Uterus (tissue), 4 donors: ENCODE measurements at places on chromosomes 1 and 21. TPM values are rescaled to one million over a fixed set of nuclear protein-coding genes. Genes with fewer than 3 reads are reported as not detected.
A peak's percentile ranks its signal among the peaks of the same experiment; 100 is the strongest.

DNA sequence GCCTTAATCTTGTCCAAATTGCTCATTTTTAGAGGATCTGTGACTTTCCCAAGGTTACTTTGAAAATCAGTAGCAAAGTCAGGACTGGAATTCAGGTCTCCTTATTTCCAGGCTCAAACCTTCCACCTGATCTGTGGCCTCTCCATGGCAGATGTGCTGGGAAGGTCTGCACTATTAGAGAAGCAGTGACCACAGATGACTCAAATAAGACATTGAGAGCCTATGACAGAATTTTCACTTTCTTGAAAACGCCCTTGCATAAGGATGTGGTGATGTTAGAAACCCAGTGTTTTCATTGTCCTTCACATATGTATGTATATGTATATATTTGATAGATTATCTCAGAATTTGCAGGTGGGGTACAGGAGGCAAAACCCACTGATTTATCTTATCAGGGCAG, 45.3 kb downstream of the TTC39A start:
- H3K27ac ChIP-seq: no peak overlapping the region
- DNase-seq: no peak
- no peaks in the 10 kb centered on the region for H3K36me3 ChIP-seq

The ADAMTS4 gene
- total RNA-seq: 10.0 TPM

The RCSD1 gene
- 1.8 TPM for total RNA-seq

The LAMC2 gene
- 17.4 TPM for total RNA-seq

- H3K4me3 ChIP-seq: no peak overlapping the region
- no peaks in the 10 kb centered on the region for H3K4me1 ChIP-seq
- H3K36me3 ChIP-seq: no peaks in the 10 kb centered on the region
- no peaks in the 10 kb centered on the region for H3K27me3 ChIP-seq
Observed at GRCh38 chr21:17979763-17980162, 160.6 kb upstream of the C21orf91 start.

The H3-3A gene
- 572 TPM for total RNA-seq

The BRDT gene
- not detected for total RNA-seq

The PDXK gene
- total RNA-seq: 21.0 TPM

The TSTD1 gene
- total RNA-seq: 20.3 TPM

GRCh38 chr1:46284597-46285564, 18.5 kb downstream of the LRRC41 start:
- H3K36me3 ChIP-seq: no peaks in the 10 kb centered on the region
- no peak for DNase-seq
- H3K4me3 ChIP-seq: no peak overlapping the region
- H3K27ac ChIP-seq: no peak overlapping the region
- H3K4me1 ChIP-seq: no peaks in the 10 kb centered on the region

DNA sequence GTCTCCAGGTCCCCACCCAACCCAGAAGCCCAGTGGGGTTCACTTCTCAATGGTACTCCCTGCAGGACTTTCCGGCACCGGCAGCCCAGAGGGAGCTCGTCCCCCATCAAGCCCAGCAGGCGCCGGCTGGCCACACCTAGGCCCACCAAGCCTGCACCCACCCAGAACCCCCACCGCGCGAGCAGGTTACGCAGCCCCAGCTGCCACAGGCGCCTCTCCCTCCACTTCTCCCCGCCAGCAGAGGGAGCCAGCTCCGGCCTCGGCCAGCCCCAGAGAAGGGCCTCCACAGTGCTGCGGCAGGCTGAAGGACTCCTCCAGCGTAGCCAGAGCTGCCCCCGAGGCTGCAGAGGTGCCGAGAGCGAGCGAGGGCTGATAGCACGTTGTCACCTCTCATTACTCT, 722.3 kb downstream of the PLA2G4A start:
- no peak overlapping the region for H3K27ac ChIP-seq
- no peak for DNase-seq
- H3K27me3 ChIP-seq: no peaks in the 10 kb centered on the region
- H3K4me1 ChIP-seq: no peaks in the 10 kb centered on the region
- H3K36me3 ChIP-seq: no peaks in the 10 kb centered on the region

GRCh38 chr1:220908757-220909156, 29.5 kb downstream of the HLX start:
- no peaks in the 10 kb centered on the region for H3K4me1 ChIP-seq
- no peaks in the 10 kb centered on the region for H3K36me3 ChIP-seq
- DNase-seq: no peak
- no peak overlapping the region for H3K27ac ChIP-seq
- no peak overlapping the region for H3K4me3 ChIP-seq
- no peaks in the 10 kb centered on the region for H3K27me3 ChIP-seq

The C8A gene
- not detected for total RNA-seq

The AQP10 gene
- not detected for total RNA-seq

GRCh38 chr1:174005032-174005431, 17.1 kb downstream of the RC3H1 start:
- DNase-seq: no peak
- H3K4me1 ChIP-seq: peaks cover 7% of the 10 kb centered on the region
- no peaks in the 10 kb centered on the region for H3K36me3 ChIP-seq
- no peak overlapping the region for H3K4me3 ChIP-seq
- no peaks in the 10 kb centered on the region for H3K27me3 ChIP-seq

GRCh38 chr1:211621447-211622198, 42.7 kb upstream of the SLC30A1 start:
- no peak overlapping the region for H3K27ac ChIP-seq
- DNase-seq: no peak
- no peaks in the 10 kb centered on the region for H3K36me3 ChIP-seq
- no peak overlapping the region for H3K4me3 ChIP-seq
- no peaks in the 10 kb centered on the region for H3K4me1 ChIP-seq

The SOAT1 gene
- 34.6 TPM for total RNA-seq

The RHOU gene
- 41.2 TPM for total RNA-seq

DNA sequence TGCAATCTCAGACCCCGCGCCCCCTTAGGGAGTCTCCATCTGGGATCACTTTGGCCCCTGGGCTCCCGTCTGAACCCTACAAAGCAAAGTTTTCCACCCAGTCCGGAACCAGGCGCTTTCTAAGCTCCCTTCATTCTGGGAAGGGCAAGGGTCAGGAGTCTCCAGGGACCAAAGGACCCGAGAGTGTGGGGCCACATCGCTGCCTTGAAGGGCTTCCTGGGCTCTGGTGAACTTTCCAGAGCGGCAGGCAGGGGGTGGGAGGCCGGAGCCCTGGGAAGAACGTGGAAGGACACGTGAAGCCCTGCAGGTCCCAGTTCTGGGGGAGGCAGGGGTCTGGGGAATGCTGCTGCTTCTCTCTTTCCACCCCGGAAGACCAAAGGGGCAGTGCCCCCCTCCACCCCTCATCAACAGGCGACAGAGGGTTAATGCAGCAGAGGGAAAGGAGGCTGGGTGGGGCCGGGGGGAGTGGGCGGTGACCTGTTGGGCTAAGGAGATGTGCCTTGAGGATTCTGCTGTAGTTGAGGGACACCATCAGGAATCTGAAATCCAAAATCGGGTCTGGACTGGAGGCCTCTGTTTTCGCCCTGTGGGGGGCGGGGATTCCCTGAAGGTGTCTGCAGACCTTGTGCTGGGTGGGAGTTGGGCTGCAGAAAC, 734 bp downstream of the CDK18 start:
- no peaks in the 10 kb centered on the region for H3K4me1 ChIP-seq
- H3K4me3 ChIP-seq: peak overlapping the region; percentile 64
- peak overlapping the region; percentile 79 for H3K27ac ChIP-seq
- no peaks in the 10 kb centered on the region for H3K36me3 ChIP-seq

The PLA2G2D gene
- not detected for total RNA-seq

GRCh38 chr21:17796503-17796902, 22.7 kb downstream of the C21orf91 start:
- H3K4me3 ChIP-seq: no peak overlapping the region
- no peak overlapping the region for H3K27ac ChIP-seq
- DNase-seq: no peak
- peaks cover 5% of the 10 kb centered on the region for H3K4me1 ChIP-seq
- no peaks in the 10 kb centered on the region for H3K27me3 ChIP-seq

DNA sequence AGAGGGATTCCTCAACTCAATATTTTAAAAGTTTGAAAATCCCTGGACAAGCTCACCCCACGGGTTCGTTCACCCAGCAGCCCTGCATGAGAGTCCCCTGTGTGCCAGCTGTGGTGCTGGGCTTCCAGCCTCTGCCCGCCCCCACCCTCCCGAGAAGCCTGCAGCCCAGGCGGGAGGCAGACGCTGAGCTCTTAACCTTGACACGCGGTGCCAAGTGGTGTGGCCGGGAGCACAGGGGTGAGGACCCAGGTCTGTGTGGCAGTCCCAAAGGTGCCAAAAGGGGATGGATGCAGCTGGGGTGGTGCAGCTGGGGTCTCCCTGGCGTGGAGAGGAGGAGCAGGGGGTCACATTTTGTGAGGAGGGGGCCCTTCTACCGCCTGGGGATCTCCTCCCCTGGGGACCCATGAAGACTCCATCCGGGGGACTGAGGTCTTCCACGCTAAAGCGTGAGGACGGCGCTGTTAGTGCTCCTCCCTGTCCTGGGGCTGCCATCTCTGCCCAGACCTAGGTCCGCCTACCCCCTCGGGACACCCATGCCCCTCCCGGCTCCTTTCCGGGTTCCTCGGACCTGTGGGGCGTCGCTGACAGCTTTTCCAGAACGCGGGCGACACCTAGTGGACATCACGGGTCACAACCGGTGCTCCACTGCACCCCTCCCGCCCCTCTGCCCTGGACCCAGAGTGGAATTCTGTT, 12.9 kb downstream of the PLA2G2F start:
- no peaks in the 10 kb centered on the region for H3K4me1 ChIP-seq
- no peak overlapping the region for H3K27ac ChIP-seq
- H3K36me3 ChIP-seq: no peaks in the 10 kb centered on the region
- DNase-seq: peak; percentile 74

- no peaks in the 10 kb centered on the region for H3K36me3 ChIP-seq
- H3K4me1 ChIP-seq: no peaks in the 10 kb centered on the region
- no peak for DNase-seq
- H3K27me3 ChIP-seq: no peaks in the 10 kb centered on the region
Observed at GRCh38 chr1:100499194-100499811, 38.6 kb upstream of the GPR88 start.

The NGF gene
- total RNA-seq: 10.9 TPM

GRCh38 chr1:12508849-12509248, 109.2 kb downstream of the DHRS3 start:
- no peak overlapping the region for H3K4me3 ChIP-seq
- H3K36me3 ChIP-seq: no peaks in the 10 kb centered on the region
- H3K4me1 ChIP-seq: no peaks in the 10 kb centered on the region
- DNase-seq: no peak
- H3K27ac ChIP-seq: no peak overlapping the region
- H3K27me3 ChIP-seq: no peaks in the 10 kb centered on the region

DNA sequence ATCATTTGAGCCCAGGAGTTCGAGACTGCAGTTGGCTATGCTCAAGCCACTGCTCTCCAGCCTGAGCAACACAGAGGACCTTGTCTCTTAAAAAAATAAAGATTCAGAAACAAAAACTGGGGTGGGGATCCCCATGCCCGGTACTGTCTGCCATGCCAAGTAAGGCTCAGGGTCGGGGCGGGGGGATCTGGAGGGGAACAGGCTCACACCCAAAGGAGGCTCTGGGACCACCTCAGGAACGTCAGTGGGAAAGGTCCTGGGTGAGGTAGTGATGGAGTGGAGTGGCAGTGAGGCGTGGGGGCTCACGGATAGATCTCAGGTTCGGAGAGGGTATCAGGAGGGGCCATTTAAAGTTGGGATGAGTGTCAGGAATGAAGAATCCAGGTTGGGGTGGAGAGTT, 765 bp upstream of the S100A4 start:
- peak; percentile 20 for DNase-seq
- H3K27me3 ChIP-seq: no peaks in the 10 kb centered on the region
- no peak overlapping the region for H3K4me3 ChIP-seq
- H3K36me3 ChIP-seq: no peaks in the 10 kb centered on the region
- H3K4me1 ChIP-seq: peaks cover 14% of the 10 kb centered on the region

GRCh38 chr1:211829343-211830054, 1.1 kb downstream of the LPGAT1 start:
- DNase-seq: peak; percentile 18
- H3K4me1 ChIP-seq: no peaks in the 10 kb centered on the region
- H3K4me3 ChIP-seq: peak overlapping the region; percentile 94
- peak overlapping the region; percentile 82 for H3K27ac ChIP-seq
- H3K27me3 ChIP-seq: no peaks in the 10 kb centered on the region

GRCh38 chr1:18233176-18233864, 125.7 kb downstream of the IGSF21 start:
- no peak for DNase-seq
- no peaks in the 10 kb centered on the region for H3K27me3 ChIP-seq
- no peaks in the 10 kb centered on the region for H3K4me1 ChIP-seq

The SPRR1B gene
- not detected for total RNA-seq

DNA sequence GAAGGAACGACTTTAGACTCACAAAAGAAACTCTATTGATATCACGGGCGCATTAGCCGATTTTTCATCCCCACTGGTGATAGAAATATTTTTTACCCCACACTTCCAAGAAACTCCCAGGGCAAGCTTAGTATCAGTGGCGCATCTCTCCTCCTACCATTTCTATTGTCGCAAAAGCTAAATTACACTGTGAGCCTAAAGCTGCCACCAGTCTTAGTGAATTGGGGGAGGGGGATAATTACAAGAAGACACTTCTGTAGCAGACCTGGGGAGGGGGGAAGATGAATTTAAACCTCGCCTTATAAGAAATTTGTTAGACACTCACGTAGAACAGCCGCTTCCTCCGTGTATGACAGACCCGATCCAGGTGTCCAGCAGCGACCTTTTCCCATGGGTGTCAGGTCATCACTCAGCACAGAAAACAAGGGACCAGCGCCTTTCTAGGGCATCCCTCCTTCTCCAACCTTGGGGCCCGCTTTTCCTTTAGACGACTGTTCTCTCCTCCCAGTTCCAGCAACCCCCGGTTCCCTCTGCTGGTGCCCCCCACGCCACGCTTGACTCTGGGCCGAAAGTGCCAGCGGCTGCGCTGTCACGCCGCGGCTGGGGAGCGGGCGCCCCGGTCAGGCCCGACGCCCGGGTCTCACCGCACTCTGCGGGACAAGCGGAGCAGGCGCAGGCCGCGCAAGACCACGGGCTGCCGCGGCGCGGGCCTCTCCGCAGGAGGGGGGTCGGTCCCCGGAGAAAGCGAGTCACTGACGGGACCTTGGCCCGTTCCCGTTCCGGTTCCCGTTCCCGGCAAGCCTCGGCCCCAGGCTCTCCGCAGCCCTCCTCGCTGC, 821 bp downstream of the PHC2 start:
- H3K4me1 ChIP-seq: peaks cover 12% of the 10 kb centered on the region
- H3K36me3 ChIP-seq: no peaks in the 10 kb centered on the region
- peak overlapping the region; percentile 87 for H3K27ac ChIP-seq
- DNase-seq: peak; percentile 48
- no peaks in the 10 kb centered on the region for H3K27me3 ChIP-seq

DNA sequence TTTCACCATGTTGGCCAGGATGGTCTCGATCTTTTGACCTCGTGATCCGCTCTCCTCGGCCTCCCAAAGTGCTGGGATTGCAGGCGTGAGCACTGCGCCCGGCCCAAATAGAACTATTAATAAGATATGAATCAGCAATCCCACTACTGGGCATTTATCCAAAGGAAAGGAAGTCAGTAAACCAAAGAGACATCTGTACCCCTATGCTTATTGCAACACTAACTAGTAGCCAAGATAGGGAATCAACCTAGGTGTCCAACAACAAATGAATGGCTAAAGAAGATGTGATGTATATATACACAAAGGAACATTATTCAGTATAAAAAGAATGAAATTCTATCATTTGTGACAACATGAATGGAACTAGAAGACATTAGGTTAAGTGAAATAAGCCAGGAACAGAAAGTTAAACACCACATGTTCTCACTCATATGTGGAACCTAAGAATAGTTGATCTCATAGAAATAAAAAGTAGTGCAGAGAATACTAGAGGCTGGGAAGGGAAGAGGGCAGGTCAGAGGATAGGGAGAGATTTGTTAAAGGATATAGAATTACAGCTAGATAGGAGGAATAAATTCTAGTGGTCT, 48.8 kb downstream of the XPR1 start:
- H3K4me1 ChIP-seq: no peaks in the 10 kb centered on the region
- no peak overlapping the region for H3K27ac ChIP-seq
- no peak for DNase-seq
- H3K36me3 ChIP-seq: no peaks in the 10 kb centered on the region
